ENCODE measurements at places on chromosomes 2 and 18.

DNA sequence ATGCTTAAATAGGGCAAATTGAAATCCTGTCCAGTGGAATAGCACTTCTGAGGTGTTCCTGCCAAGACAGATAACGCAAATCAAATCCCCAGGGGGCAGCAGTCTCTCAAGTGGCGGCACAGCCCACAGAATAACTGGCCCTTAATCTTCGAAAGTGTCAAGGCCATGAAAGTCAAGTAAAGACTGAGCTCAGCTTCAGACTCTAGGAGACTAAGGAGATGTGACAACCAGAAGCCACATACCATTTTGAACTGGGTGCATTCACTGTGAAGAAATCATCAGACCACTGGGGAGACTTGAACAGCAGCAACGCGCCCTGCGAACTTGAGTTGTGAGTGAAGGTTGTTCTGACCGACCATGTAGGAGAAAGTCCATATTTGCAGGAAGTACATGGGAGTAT is 66.0 kb upstream of the ASAP2 start:
- DNase-seq, result no peak

- no peak for DNase-seq
Measured at GRCh38 chr2:100193291-100193710, 50.9 kb upstream of the AFF3 start.

DNA sequence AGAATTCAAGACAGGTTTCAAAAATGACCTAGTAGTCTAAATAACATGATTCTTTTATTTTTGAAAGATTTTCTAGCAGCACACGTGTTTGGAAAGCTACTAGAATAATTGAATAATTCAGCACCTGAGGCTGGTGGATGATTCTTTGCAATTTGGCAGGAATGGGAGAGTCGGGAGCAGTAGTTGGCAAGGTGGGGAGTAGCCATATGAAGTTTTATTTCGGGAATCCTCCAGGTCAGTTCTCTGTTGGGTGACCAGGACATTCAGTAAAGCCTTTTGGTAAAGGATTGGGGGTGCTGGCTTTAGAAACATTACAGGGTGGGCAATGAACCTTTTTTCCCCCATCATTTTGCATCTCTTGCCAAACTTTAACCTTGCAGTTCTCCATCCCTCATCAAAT is 75.0 kb upstream of the LYPD6B start:
- DNase-seq, result no peak

DNA sequence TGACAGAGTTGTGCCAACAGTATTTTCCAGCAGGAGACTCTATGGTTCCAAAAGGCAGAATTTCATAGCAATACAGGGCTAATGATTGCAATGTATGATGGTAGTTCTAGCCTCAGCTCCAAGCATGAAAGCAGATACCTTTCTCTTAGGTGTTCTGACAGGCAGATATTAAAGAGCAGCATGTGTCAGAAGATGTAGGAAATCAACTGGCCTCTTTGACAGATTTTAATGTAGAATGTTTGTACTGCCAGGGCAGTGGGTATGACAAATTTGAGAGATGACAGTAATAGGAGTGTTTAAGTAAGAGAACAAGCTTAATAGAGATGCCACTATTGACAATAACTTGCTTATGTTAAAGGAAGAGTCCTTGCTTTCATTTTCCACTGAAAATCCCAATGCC is 21.5 kb upstream of the VWC2L start:
- no peak for DNase-seq

GRCh38 chr2:222468346-222468745 is 44.0 kb downstream of the SGPP2 start:
- DNase-seq, result no peak

- DNase-seq, result no peak
Measured at GRCh38 chr2:34549710-34550345, 950.7 kb upstream of the FAM98A start.

- no peak for DNase-seq
Measured at GRCh38 chr2:9327873-9328352, 95.4 kb downstream of the ITGB1BP1 start.

GRCh38 chr2:8599421-8600242 is 82.2 kb upstream of the ID2 start:
- no peak for DNase-seq

GRCh38 chr2:183037074-183037552 is 1.1 kb downstream of the NCKAP1 start:
- DNase-seq, result no peak

- DNase-seq, result no peak
Measured at GRCh38 chr18:40867459-40867858, 1087.6 kb upstream of the PIK3C3 start.

DNA sequence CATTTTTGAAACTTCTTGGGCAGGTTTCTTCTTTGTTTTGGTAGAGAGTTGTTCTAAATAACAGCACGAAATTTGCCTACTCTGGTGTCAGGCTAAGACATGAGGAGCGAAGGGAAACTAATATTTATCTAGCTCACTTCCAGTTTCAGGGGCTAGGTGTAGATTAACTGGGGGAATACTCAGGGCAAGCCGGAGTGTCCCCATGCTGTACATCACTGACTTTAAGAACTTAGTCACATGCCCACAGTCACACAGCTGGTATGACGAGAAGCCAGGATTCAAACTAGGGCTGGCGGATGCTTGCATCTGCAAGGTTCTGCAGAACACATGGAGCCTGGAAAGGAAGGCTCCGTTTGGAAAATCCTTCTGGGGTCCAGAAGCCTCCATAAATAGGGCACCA is 133.3 kb downstream of the ALPK2 start:
- DNase-seq, result no peak

GRCh38 chr2:5132281-5132680 is 559.9 kb upstream of the SOX11 start:
- DNase-seq, result no peak

GRCh38 chr18:78827141-78827540 is 152.5 kb upstream of the SALL3 start:
- DNase-seq, result no peak

- DNase-seq, result no peak
Measured at GRCh38 chr2:231161877-231162329, 36.5 kb upstream of the ARMC9 start.

DNA sequence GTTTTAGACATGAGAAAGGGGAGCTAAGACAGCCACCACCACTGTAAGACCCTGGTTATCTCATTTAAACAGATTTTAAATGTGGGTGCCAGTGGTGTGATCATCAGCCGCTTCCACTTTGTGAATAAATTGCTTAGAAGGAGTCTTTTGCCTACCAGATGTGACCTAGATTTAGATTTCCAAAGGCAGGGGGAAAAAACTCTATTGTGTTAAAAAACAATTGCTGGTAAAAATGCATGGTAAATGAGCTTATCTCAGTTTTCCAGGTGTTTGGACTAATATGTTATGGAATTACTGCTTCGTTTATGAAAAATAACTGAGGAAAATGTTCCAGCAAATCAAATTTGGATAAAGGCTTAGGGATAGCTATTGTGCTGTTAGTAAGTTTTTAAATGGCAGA is 466.3 kb upstream of the RAB12 start:
- no peak for DNase-seq

DNA sequence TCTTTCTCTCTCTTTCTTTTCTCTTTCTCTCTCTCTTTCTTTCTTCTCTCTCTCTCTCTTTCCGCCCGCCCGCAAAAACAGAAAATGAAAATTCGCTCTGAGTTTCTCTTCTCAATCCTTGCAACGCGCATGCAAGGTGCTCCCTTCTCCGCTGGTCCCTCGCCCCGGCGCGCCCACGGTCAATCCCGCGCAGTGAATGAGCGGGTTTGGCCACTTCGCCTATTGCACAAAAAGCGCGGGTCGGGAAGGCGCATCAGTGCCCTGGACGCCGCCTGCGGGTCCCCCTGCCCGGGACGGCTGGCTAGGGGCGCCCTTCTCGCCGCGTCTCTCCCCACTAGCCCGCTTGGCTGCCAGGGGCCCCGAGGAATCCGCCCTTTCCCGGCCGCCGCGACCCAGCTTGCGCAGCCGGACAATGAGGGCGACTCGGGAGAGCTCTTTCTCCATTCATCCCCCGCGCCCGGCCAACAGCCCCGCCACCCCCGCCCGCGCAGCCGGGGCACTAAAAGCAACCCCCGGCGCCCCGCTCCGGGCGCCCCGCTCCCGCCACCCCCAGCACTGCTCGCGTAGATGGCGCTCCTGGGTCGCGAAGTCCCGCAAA is 706 bp downstream of the LAMA1 start:
- DNase-seq, result no peak

DNA sequence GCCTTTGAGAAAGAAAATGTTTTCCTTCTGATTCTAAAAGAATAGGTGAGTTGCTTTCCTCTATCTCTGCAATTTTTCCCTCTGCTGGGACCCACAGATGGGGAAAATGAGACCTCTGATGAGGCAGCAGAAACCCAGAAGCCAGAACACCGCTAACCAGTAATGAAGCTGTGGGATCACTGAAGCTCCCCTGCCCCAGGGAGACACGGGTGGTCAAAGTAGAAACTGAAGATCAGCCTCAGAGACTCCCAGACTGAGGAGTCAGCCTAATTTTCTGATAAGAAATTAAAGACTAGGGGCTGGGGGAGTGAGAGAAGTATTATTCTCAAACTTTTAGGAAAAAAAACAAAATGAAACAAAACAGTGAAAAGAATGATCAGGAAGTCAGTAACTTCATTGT is 30.1 kb downstream of the CD8B start:
- DNase-seq, result no peak

GRCh38 chr18:74139888-74140287 is 7.7 kb downstream of the FBXO15 start:
- no peak for DNase-seq

GRCh38 chr2:8489221-8489620 is 192.6 kb upstream of the ID2 start:
- DNase-seq, result no peak

GRCh38 chr2:38075507-38076151 is at the start of gene CYP1B1:
Gene CYP1B1 (minus strand): TSS chr2:38076151. CDS start chr2:38075388, 763 bp downstream.
- no peak for DNase-seq

DNA sequence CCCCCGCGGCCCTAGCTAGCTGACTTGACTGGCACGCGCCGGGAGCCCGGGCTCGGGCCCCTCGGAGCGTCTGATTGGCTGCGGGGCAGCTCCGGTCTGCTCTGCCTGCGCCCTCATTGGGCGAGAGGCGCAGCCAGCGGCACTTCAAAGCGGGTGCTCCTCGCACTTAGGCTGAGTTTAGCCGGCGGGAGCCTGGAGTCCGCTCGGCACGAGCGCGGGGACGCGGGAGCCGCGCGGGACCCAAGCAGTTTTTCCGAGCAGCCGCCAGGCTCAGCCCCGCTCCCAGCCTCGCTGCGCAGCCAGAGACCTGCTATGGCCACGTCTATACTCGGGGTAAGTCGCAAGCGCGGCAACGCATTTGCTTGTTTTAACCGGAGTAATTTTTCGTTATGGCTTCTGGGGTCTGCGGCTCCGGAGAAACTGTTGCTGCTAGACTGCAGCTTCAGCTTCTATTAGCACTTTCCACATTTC is at the start of gene SP9:
SP9 (plus strand) TSS at position 174 of the 471 bp plus-strand sequence; CDS start at position 313, 139 bp downstream.
- peak; percentile 42 for DNase-seq
